ENCODE measurements at places on chromosomes 2 and 18.

- DNase-seq = no peak
Measured at GRCh38 chr2:219985017-219985416, 357.6 kb downstream of the SLC4A3 start.

DNA sequence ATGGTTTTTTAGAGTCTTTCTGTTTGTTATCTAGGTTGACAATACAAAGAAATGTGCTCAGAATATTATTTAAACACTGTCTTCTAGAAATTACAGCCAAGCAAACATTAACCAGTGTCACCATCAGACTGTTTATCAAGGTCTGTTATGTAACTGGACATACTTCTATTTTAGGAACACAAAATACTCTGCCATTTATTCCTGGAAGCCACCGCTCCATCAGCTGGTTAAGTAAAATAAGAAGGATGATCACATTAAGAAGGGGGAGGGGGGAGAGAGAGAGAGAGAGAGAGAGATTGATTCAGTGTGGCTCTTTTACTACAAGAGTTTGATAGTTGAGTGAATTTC is 47.9 kb downstream of the MBP start:
- DNase-seq = no peak

DNA sequence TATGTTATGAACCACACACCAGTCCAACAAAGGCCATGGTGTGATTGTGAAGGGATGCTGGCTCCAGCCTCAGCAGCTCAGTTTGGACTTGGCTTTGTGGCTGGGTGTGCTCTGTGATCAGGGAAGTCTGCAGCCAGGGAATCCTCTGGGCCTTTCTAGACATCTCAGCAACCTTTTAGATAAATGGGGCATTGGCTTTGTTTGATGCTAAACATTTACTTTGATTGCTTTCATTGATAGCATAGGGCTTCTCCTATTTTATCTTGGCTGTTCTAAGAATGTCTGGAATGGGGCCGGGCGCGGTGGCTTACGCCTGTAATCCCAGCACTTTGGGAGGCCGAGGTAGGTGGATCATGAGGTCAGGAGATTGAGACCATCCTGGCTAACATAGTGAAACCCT is 104.5 kb downstream of the VAPA start:
- DNase-seq = no peak

DNA sequence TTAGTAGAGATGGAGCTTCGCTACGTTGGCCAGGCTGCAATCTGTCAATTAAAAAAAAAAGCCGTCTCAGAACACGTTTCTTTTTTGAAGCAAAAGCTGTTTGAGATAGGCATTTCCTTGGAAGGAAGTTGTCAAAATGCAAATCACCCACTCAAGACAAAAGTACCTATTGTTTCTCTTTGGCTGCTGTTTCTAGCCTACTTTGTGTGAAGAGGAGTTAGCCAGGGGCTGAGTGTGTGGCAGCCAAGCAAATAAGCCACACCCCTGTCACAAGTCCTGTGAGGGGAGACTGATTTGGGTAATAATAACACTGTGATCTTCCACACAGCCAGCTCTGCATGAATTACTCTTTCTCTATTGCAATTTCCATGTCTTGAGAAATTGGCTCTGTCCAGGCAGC is 47.4 kb upstream of the CDCA7 start:
- no peak for DNase-seq

DNA sequence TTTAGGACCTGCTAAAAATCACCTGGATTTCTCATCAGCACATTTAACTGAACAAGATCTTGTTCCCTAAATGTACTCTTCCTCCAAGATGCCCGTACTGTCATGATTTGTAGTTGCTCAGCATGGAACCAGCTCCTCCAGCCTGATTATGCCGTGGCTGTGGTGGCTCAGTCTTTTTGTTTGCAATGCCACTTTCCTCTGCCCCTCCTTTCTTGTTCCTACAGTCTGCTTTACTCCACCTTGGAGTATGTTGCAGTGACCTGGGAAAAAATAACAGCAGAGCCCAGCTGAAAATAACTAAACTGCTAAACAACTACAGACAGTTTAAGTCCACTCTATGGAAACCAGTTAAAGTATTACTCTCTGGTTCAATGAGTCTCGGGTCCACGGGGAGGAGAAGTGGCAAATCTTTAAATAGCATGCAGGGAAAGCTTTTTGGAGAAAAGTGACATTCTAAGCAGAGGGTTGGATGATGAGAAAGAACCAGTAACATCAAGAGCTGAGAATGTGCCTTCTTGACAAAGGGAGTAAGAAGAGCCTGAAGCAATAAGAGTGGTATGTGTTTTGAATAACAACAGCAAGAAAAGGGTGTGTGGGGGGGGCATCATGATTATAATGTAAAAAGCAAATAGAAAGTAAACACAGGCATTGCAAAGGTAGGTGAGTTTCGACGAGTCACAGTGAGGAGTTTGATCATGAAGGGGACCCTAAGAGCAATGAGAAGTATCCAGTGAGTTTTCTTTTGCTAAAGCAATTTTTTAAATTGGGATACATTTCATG is 225.7 kb downstream of the TMX3 start:
- DNase-seq = no peak

GRCh38 chr18:27778925-27779324 is 398.0 kb downstream of the CDH2 start:
- no peak for DNase-seq

GRCh38 chr2:165795011-165795410 is 964 bp upstream of the GALNT3 start:
- no peak for DNase-seq

DNA sequence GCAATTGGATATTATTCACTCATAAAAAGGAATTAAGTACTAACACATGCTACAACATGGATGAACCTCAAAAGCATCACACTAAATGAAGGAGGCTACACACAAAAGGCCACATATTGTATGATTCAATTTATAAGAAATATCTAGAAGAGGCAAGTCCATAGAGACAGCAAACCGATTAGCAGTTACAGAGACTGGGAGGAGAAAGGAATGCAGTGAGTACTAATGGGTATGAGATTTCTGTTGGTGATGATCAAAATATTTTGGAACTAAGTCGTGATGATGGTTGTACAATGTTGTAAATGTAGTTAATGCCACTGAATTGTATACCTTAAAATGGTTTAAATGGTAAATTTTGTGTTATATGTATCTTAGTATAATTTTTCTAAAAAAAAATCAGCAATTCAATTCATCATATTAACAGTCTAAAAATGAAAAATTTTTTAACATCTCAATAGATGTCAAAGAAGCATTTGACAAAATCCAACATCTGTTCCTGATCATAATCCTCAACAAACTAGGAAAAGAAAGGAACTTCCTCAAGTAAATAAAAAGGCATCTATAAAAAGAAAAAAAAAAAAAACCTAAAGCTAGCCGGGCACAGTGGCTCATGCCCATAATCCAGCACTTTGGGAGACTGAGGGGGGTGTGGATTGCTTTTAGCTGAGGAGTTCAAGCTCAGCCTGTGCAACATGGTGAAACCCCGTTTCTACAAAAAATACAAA is 98.1 kb downstream of the TGIF1 start:
- DNase-seq = no peak

DNA sequence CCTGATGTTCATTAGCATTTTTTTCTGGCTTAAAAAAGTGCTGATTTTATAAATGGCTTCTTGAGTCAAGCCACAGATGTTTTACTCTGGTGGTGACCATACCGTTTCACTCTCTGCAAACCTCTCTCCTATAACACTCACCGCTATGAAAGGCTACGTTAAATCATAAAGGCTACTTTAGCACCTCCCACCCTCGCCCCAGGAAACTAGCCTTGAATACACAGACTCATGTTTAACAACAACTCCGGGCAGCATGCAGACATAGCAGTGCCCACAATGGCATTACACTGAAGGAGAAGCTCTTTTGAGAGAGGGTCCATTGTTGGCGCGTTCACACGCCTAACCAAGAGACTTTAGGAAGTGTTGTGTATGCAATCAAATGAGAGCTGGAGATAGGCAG is 5.6 kb downstream of the MYT1L start:
- no peak for DNase-seq

GRCh38 chr2:15616429-15616828 is 24.8 kb downstream of the DDX1 start:
- DNase-seq = no peak

GRCh38 chr2:118834901-118835745 is 12.3 kb downstream of the EN1 start:
- DNase-seq = no peak

DNA sequence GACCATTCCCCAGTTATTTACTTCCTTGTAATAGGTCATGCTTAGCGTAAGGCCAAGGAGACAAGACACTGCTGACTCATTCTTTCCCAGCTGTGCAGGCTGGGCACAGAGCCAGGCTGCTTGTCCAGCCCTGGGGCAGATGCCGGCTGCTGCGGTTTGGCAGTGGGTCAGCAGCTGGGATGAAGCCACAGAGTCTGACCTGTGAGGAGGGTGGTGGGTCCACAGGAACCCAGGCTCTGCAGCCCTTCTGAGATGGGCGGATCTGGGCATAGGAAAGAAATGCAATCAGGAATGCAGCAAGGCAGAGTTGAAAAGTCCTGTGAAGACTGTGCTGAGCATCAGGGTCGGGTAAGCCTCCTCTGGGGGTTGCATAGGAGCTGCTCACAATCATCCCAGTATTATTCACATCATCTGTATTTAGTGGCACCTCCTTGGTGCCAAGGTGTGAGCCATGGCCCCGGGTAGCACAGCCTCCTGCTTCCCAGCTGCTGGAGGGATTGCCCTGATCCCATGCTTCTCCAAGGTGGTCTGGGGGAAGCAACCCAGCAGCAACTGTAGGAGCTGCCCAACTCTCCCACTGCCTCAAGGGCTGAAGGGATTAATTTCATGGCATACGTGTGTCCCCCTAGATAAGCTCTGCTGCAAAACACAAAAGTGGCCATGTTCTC is 139.0 kb downstream of the DDX1 start:
- DNase-seq = no peak

DNA sequence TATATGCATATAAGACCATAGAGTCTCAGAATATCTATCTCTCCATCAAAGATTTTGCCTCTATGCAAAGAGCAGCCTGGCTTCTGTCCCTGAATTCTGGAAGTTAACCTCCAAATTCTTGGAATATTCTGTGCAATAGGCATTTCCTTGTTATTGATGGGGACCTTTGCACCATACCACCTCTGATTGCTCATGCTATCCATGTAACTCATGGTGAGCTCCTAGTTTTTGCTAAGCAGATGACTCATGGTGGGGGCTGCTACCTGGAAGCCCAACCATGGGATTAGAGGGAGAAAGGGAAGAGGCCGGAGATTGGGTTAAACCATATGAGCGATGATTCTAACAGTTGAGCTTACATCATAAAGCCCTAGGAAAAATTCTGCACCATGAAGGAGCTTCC is 310.2 kb upstream of the FIGN start:
- no peak for DNase-seq

GRCh38 chr2:36059691-36060090 is 295.9 kb upstream of the CRIM1 start:
- no peak for DNase-seq

- no peak for DNase-seq
Measured at GRCh38 chr2:210302326-210302725, 12.6 kb downstream of the MYL1 start.
